ENCODE measurements at places on chromosomes 5 and 9.

DNA sequence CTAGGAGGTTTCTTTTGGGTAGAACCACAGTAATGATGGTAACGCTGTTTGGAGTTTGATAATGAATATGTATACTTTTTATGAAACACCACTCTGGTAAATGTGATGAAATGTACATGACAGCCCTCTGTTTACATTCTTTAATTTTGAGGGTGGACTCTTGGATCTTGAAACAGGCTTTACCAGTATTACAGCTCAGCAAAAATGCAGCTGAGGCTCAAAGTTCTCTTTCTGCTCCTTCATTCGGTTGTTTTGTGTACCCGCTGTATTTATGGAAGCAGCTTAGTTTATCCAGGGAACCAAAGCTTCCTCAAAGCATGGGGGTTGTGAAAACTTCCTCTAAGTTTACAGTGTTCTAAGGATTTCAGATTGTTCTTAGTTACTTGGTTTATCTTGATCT, 11.1 kb downstream of the GAPVD1 start:
- peak; percentile 16 for DNase-seq

GRCh38 chr5:35161652-35162273, 68.5 kb downstream of the PRLR start:
- DNase-seq = no peak

DNA sequence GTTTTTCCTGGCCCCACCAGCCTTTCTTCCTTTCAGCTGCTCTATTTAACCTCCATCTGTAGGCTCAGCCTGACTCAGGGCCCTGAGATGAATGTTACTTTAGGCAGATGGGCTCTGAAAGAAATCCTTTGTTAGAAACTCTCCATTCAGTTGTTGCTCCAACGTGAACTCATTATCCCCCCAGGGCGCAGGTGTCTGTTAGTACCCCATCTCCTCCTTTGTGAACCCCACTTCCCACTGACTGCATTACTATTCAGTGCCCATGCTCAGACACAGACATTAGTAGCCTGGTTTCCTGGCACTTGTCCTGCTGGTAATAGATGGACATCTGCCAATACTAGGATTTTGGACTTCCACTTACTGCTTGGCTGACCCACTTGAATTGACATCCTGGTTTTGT, 1271.6 kb downstream of the PTPRD start:
- DNase-seq = no peak

DNA sequence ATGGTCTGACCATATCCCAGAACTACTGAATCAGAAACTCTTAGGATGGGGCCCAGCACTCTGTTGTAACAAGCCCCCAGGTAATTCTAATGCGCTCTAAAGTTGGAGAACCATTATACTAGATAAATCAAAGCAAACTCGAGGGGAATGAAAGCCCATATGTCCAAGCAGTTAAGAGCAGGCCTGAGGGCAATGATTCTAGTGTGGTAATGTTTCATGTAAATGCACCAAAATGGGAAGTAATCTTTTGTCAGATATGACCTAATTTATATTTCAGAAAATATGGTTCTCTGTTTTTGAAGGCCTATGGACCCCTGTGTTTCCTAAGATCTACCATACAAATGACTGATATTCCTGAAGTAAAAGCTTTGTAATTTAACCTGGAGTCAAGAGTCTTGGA, 108.0 kb upstream of the PTGER4 start:
- DNase-seq = no peak

GRCh38 chr9:89514956-89515355, 17.0 kb upstream of the SEMA4D start:
- DNase-seq = no peak

DNA sequence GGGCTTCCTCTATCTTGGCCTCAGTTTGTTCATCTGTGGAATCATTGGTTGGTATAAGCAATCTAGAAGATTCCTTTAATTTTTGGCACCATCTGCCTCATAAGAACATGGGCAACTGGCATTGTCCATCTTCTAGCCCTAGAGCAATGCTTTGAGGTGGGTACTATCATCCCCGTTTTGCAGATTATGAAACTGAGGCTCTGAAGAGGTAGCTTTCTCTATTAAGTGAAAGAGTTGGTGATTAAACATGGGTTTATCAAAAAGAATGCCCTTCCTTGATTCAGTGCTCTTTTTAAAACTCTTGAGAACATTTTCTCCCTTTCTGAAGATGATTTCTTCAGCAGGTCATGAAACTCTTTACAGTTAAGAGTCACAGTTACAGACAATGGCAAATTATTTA, 42.4 kb upstream of the TGFBR1 start:
- DNase-seq = no peak

DNA sequence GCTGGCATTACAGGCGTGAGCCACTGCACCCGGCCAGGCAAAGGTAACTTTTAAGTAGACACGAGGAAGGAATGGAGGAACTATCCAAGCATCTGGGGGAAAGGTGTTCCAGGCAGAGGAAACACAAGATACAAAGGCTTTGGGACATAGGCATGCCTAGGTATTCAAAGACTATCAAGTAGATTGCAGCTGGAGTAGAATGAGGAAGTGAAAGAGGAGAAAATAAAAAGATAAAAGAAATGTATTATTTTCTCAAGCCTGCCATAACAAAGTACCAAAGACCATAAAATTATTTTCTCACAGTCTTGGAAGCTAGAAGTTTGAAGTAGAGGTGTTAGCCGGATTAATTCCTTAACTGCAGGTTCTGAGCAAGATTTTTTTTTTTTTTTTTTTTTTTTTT, 39.9 kb upstream of the GRIN3A start:
- no peak for DNase-seq

- no peak for DNase-seq
Measured at GRCh38 chr5:113067635-113068344, 91.2 kb downstream of the DCP2 start.

DNA sequence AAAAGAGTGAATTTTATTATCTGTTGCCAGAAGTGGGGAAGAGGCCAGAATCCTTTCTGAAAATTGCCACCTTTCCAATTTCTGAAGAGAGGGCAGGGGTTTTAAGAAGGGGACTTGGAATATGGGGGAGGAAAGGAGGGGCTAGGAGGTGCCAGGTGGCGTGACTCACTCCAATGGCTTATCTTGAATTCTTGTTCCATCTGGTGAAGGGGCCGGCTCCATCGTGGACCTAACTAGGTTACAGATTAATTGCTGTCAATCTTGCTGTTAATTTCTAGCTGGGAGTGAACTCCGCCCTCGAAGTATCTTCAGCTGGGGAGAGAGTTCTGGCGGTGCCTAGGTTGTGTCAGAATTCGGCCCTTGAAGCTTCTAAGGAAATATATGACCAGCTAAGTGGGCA, 138.7 kb downstream of the YTHDC2 start:
- DNase-seq = no peak

GRCh38 chr9:76607730-76608436, 148.9 kb downstream of the GCNT1 start:
- DNase-seq = no peak

GRCh38 chr5:60744682-60745081, 44.7 kb upstream of the DEPDC1B start:
- DNase-seq = no peak

DNA sequence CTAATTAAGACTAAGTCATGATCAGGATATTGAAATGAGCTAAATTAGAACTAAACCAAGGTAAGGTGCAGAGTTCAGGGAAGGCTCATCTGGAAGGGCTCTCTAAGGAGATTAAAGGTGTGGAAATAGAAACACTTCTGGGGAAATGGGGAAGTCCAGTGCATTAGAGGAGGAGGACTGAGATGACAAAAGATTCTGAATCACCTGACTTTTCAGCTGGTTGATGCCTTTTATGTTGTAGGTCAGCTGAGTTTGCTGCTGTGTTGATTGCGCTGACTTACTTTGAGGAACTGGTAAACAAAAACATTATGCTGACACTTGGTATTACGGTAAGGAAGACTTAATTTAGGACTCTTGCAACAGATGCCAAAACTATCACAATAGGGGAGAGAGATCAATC, 23.8 kb downstream of the IFNA5 start:
- no peak for DNase-seq

GRCh38 chr5:95317687-95318086, 32.8 kb upstream of the MCTP1 start:
- DNase-seq = no peak

DNA sequence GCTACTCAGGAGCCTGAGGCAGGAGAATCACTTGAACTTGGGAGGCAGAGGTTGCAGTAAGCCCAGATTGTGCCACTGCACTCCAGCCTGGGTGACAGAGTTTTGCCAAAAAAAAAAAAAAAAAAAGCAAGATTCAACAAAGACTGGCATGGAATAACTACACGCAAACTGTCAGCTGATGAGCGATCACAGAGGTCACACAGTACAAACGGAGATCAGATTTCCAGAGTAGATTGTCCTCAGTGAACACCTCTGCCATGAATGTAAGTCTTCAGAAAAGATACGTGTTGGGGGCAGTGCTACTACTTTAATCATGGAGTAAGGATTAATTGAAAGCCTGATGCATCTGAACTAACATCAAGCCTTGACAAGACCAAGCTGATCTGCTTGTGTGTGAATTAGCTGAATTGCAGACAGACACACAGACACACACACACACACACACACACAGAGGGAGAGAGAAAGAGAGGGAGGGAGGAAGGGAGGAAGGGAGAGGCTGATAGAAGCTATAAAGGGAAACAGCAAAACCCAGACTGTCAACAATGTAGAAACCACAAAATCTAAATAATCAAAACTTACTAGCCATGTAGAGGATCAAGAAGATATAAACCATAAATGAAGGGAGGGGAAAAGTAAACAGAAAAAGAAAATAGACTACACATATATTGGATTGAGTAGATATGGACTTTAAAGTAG, 222.9 kb upstream of the ZNF462 start:
- no peak for DNase-seq

GRCh38 chr5:141951332-141951781, 6.6 kb downstream of the PCDH12 start:
- no peak for DNase-seq

DNA sequence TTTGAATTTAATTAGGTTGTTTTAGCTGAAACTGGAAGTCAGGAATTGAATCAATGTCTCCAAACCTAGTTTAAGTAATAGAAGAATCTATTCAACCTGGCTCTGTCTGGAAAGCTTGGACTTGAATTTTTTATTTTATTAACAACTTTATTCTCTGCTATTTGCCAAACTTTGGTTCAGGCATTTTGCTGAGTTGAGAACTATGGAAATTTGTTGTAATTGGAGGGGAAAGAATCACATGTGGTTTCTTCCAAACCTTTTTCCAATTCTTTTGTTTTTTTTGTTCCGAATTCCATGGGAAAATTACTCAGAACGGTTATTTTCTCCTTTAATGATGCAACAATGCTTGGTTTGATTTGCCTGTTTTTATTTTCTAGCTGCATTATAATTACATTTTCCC, 98.2 kb upstream of the RPS23 start:
- no peak for DNase-seq

DNA sequence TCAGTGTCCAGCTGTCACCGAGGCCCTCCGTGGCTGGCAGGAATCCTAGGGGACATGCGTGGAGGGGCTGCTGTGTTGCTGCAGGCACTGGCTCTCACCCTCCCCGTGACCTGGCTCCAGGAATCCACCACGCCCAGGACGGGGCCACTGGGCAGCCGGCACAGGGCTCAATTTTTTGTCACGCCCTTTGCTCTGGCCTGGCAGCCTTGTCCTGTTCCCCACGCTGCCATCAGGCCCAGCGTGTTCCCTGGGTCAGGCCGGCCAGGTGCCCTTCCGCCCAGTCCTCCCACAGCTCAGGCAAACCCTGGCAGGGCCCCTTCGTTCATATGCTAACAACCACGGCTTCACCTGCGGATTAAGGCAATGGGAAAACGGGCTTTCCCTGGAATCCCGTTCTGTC, 37.3 kb downstream of the PROP1 start:
- DNase-seq = no peak

GRCh38 chr5:137492331-137492730, 6.8 kb downstream of the SPOCK1 start:
- DNase-seq = peak; percentile 73

GRCh38 chr9:90309809-90310520, 332.7 kb downstream of the DIRAS2 start:
- no peak for DNase-seq

GRCh38 chr5:172356047-172356446, 72.5 kb upstream of the UBTD2 start:
- DNase-seq = no peak
